ENCODE measurements at places on chromosomes 2 and 18. TPM values are rescaled to one million over a fixed set of nuclear protein-coding genes. Genes with fewer than 3 reads are reported as not detected.

Gene SERPINB3
- not detected for total RNA-seq

Gene GCKR
- 1.2 TPM for total RNA-seq

Gene UGT1A8
- not detected for total RNA-seq

Gene KIAA2012
- not detected for total RNA-seq

DNA sequence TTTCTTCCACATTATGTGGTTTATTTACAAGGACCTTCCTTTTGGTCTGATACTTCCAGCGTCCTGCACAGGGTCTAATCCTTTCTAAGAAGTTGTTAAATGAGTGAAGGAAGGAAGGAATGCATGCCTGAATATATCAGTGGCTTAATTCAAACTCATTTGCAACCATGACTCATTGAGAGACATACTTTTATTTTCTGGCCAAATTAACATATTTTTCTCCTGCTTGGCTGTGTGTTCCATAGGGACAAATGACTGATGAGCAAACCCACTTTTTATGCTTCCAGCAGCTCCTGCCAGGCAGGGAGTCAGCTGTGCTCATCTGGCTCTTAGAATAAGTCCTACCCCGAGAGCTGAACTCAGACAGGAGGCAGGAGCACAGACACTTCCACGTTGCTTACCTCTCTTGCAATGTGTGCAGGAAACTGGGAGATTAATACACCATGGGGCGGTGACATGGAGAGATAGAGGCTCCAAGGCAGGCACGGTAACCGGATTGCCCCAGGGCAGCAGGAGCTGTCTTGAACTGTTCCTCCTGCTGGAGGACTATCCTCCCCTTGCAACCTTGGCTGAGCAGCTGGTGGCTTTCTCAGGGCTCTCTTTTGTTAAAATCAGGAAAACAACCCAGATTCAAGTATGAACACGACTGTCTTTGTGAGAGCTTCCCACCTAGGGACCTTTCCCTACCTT lies 667.5 kb upstream of the HS6ST1 start:
- no peak for DNase-seq

GRCh38 chr2:32360416-32360815 lies 3.6 kb downstream of the BIRC6 start:
- DNase-seq, result no peak

GRCh38 chr2:75494137-75494769 lies 66.5 kb downstream of the EVA1A start:
- no peak for DNase-seq

DNA sequence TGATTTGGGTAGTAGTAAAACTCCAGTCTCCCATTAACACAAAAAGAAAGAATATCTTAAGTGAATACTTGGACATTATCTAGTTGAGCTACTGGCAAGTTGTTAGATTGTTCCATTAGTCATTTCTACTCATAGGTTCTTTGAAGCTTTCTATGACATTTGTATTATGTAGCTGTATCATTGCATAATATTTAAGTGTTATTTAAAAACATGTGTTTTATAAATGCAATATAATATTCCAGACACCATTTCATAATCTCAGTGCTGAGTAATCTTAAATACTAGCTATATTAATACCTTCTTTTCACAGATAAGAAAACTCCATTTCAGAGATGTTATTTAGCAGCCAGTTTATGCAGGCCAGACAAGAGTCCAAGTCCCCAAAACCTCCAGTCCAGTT lies 271.9 kb downstream of the NCKAP5 start:
- DNase-seq, result no peak

GRCh38 chr2:70767079-70767698 lies 811 bp downstream of the ADD2 start:
- DNase-seq, result no peak

DNA sequence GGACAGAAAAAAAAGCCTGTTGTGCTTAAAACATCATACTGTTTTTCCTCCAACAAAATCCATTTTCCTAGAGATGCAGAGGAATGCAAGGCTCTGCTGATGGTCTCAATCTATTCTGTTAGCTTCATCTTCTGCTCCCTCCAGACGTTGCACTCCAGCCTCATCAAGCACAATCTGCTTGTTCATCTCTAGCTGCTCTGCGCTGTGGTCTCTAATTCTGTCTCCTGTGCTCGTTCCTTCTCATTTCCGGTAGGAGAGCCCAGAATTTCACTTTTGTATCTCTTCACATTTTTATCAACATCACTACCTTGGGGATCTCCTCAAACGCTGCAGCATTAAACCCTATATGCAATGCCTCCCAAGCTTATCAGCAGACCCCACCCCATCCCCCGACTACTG lies 708.9 kb downstream of the RNF144A start:
- DNase-seq, result no peak

- DNase-seq, result peak; percentile 69
Measured at GRCh38 chr18:36688020-36688965, 140.5 kb downstream of the TPGS2 start.

DNA sequence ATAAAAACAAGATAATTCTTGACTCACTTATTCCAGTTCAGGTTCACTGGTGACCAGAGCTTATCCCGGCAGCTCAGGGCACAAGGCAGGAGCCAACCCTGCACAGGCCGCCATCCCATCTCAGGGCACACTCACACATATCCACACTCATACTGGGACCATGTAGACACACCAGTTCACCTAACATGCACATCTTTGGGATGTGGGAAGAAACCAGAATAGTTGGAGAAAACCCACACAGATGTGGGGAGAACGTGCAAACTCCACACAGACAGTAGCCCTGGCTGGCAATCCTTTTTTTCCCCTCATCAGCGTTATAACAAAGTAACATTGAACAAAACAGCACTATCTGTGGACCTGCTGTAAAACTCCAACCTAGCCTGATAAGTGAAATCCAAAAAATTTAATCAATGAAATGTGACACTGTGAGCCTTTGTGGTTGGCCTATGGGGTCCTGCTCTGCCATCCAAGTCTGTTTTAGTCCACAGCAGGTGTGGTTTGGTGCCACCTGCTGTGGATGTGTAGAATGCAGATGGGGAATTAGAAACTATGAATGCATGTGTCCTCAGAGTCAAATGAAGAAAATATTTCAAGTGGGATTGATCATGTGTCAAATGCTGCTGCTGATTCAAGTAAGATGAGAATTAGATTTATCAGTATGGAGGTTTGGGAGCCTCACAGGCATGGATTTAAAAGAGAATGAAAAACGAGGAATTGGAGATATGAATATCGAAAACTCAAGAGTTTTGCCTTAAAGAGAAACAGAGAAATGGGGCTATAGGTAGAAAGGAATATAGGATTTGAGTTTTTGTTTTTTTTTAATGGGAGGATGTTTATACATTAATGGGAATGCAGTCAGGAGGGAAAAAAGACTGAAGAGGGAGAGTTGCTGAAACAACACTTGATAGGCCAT lies 47.0 kb downstream of the UGP2 start:
- DNase-seq, result peak; percentile 69

DNA sequence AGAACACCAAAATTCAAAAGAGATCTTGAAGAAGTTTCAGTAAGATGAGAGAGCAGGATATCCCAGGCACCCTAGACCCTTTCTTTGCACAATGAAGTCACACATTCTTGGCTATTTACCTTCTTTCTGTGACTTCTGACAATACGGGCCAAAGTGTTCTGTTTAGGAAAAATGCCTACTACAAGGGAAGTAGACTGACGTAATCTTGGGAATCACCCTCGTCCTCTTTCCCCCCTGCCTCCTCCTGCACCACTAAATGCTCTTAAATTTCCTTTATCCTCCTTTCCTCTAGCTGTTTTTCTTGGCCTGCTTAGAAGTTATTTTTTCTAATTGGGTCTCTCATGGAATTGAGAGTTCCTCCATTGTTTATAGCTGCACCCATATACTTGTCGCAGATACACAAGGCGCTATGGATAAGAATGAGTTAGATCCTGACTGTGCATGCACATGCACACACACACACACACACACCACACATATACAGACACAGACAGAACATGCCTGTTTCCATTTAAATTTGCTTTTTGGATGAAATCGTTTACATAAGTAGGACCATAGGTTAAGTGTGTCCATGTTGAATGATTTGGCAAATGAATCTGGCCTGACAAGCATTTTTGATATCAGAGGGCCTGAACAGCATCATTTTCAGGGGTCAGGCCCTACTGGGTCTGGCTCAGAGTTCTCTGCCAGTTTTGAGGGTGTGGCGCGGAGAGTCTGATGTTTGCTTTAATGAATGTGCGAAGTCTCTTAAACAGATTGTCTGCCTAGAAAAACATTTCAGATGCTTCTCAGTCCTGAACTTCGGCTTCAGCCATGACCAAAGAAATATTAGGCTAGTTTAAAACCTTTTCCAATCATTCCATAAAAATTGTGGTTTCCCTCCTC lies 131.9 kb upstream of the NT5C1B start:
- DNase-seq, result peak; percentile 88

- DNase-seq, result peak; percentile 81
Measured at GRCh38 chr2:181814057-181814491, 77.5 kb upstream of the ITPRID2 start.
